ENCODE measurements at places on chromosomes 12 and 14.

- no peak for DNase-seq
These were observed 33.0 kb downstream of the EMP1 start for GRCh38 chr12:13229504-13229903.

GRCh38 chr12:89469361-89469760, 55.2 kb downstream of the GALNT4 start:
- DNase-seq: no peak

GRCh38 chr12:46174061-46174662, 94.7 kb downstream of the SLC38A1 start:
- DNase-seq: no peak

DNA sequence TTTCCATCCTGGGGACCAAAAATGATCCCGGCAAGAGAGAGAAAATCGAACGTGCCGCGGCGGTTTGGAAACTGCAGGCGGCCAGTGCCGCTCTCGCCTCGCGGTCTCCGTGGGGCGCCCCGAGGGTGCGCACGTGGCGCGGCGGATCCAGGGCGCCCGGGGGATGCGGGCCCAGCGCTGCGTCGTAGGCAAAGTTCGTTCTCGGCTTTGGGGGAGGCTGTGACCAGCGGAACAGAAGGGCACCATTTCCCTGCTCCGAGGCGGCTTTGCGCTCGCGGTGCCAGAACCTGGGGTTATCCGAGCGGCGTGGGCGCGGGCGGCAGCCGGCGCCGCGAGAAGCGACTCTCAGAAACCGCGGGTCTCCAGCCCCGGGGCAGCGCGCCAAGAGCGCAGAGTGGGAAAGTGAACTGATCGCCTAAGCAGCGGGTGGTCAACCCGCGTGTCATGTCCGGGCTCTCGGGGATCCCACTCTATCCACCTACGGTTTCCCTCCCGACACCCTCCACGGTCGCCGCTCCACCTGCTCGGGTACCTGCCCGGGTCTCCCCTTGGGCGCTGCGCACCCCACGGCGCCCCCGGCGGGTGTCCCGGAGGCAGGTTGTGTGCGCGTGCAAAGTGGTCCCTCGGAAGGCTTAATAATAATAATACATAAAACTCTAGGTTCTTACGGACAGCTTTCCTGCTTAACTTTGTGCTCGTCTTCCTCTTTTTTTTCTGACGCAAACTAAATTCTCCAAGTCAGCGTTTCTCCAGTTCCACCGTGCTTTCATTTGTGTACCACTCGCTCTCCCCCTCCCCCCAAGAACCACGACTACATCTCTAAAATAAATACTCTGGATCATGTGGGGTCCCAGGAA, 1.2 kb downstream of the ESRRB start:
- peak; percentile 32 for DNase-seq

DNA sequence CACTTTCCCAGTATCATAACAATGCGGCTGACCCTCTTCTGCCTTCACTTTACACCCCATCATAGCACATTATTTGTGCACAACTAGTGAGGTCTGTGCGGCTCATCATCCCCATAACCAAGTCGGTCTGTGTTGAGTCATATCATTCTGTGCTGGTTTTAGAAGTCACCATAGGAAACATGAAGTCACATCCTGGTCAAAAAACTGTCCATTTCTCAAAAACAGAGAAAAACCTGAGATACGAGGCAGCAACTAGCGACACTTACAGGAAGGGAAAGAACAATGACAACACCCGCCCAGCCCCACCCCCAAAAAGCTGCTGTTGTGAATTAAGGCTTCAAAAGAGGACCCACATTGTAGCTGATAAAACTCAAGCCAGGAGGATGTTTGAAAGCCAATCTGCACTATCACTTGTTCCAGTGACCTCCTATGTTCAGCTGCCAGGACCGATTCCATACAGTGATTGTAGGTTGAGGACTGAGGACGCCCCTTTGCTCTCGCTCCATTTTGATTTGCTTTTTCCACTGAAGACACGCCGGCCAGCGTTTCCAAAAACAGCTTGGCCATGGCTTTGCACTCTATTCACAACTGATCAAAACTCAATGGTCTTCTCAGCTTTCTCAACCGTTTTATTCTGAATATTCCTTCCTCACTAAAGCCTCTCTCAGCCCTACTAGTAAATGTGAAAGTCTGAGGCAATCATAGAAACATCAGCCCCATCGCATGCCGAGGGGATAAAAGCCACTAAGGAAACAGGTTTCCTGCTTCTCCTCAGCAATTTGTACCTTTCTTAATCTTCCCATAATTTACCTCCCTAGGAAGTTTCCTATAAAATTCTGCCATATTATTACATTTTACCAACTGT, 87.5 kb downstream of the DUSP16 start:
- peak; percentile 23 for DNase-seq

DNA sequence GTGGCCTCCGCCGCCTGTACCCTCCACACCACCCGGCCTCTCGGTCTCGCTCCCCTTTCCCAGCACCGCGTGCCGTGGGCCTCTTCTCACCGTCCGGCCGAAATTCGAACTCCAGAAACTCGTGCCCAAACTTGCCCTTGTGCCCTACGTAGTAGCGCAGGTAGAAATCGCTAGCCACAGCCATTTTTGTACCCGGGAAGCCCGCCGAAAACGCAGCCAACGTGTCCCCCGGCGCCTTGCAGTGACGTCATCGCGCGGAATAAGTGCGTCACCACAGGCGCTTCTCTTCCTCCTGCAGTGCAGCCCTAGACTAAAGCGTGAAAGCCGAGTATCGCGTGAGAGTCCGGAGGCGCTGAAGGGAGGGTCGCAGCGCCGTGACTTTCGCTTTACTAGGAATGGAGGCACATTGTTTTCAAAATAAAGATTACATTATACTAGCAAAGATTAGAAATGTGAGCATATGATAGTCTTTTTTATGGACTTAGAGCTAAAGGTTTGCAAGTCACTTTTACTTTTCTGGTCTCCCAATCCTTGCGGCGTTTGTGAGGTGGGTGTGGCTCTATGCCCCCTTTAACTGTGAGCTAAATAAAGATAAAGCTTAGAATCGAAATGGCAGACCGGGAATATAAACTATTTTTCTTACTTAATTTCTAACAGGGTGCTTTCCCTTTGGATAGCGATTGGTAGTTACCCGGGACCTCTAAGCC, at the start of gene MAGOHB:
Gene MAGOHB (minus strand): TSS at position 261 of the 707 bp plus-strand sequence. CDS start 77 bp downstream, at position 184.
- peak; percentile 95 for DNase-seq

GRCh38 chr14:67317822-67318221, 41.8 kb downstream of the ATP6V1D start:
- DNase-seq: no peak

DNA sequence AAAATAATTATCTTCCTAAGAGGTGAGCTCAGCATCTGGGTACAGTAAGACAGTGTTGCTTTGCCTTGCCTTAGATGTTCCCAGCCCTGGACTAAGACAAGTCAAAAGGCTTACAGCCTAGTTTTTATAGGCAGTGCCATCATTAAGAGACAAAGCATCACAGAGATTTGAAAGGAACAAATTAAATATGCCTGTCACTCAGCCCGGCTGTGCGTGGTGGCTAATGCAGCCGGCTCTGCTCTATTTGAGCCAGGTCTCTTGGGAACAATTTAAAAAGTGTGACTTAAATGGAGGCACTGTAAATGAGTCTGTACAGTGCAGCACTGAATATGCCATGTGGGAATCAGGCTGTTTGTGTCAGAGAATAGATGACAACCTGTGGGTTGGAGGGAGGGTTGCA, 1687.4 kb upstream of the FLRT2 start:
- DNase-seq: no peak

DNA sequence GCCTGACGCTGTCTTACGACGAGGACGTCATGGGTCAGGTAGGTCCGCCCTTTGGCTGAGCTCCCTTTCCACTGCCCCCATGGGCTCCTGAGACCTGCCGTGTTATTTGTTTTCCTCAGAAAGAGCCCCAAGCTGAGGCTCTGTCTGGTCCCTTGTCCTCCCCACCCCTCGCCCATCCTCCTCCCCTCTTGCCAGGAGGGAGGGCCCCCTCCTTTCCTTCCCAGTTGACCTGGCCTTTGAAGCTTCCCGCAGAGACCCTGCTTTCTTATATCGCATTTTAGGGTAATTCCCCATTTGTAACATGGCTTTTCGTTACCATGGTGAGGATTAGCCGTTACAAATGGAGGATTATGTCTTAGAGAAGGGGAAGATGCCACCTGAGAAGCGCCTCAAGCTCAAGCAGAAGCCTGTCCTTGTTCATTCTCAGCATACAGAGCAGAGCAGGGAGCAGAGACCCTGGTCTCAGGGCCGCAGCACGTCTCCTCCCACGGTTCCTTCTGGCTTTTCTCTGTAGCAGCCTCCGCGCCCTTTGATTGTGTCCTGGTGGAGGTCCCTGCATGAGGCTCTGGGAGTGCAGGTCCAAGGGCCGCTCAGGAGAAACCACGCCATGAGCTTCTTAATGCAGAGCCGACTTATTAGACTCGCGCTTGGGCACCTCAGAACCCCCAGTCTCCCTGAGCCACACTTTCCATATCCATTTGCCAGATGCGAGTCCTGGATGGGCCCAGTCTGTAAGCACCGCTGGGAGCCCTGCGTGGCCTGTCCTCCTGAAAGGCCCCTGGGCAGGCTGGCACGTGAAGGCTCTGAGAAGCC, 47.2 kb downstream of the UBE3B start:
- no peak for DNase-seq
